ENCODE measurements at places on chromosomes 5 and 9.

- DNase-seq: no peak
These were observed 124.5 kb downstream of the ASTN2 start for GRCh38 chr9:117290306-117290840.

DNA sequence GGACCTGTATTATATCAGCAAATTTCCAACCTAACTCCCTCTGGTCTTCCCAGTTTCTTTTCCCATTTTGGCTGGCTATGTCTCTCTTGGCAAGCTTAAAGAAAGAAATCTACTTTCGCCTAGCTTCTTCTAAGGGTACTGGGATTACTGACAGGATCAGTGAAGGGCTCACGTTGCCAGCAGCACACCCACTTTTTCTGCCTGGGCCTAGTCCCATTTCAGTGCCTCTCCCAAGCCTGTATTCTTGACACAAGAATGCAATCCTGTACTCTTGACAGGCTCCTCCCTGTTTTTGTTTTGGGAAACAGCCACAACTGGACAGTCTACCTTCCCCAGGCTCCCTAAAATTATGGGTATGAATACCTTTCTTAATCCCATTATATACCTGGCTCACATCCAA lies 170.5 kb downstream of the EPB41L4A start:
- no peak for DNase-seq

- no peak for DNase-seq
These were observed 87.1 kb upstream of the COL5A1 start for GRCh38 chr9:134554373-134555093.

- no peak for DNase-seq
These were observed 132.1 kb downstream of the AP3B1 start for GRCh38 chr5:78162253-78162862.

DNA sequence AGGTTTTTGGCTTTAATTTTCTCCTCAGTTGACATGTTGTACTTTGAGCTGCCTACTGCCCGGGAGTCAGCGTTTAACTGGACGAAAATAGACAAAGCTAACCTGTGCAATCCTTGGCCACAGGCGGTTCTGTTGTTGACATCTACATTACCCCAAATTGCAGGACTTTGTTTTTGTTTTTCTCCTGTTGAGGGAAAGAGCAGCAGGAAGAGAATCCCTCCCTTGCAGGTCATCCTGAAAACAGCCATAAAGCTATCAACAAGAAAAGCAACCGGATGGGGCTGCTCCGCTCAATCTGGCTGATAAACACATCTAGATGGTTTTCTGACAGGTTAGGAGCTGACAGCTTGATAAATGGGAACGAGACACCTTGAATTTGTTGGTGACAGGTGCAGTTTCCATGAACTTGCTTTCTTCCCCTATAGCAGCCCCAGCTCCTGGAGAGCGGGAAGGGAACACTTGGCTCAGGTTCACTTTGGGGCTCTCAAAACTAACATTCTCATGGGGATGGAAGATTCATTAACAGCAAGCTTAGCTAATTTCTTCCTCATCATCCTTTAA lies 331.5 kb downstream of the SLIT3 start:
- no peak for DNase-seq

DNA sequence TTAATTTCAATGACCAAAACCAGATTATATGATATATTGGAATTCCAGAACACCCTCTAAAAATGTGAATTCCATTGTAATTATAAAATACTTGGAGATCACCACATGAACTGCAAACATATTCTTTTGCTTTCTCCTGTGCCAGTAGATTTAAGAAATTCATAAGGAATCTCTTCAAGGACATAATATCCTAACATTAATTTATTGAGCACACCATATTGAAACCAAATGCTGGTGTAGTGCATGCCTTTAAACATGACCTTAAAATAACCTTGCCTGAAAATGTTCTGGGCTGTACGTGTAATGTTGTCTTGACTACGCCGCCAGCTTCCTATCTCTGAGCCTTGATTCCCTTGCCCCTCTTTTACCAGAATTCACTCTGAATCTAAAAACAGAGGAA lies 205.0 kb upstream of the ACTBL2 start:
- no peak for DNase-seq

- DNase-seq: peak; percentile 97
These were observed 34.2 kb downstream of the MTAP start for GRCh38 chr9:21836437-21837161.

DNA sequence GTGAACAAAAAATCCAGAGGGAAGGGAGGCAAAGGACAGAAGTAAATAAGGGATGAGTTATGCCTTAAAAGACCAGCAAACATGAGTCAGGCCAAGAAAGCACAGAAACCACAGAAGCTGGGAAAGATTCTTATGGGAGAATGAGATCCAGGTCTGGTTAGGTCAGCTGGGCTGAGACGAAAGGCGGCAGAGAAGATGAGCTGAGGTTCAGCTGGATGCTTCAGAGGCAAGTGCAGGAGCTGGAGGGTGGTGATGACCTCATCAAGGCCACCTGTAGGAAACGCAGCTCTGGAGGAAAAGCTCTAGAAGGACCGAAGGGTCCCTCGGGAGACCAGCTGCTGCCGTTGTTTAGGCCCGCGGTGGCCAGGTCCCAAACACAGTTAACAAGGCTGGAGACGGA lies 152.0 kb downstream of the MYO10 start:
- DNase-seq: no peak

DNA sequence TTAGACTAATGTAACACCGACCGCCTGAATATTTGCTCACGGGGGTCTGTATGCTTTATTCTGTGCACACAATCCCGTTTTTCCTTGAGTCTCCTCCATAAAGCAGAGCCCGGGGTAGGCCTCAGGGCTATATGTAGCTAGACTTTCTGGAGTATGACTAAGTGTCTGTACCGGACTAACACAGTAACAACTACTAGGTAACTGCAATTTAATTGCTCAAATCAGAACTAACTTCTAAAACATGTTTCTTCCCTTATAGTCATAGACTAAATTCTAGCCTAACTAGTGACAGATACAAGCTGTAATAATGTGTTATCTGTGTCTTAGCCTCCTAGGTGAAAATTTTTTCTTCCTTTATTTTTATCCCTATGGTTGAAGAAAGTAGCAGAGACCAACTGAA lies 2.1 kb downstream of the REEP5 start:
- DNase-seq: no peak

- DNase-seq: no peak
These were observed 334.0 kb downstream of the ARRDC3 start for GRCh38 chr5:91049112-91049511.

DNA sequence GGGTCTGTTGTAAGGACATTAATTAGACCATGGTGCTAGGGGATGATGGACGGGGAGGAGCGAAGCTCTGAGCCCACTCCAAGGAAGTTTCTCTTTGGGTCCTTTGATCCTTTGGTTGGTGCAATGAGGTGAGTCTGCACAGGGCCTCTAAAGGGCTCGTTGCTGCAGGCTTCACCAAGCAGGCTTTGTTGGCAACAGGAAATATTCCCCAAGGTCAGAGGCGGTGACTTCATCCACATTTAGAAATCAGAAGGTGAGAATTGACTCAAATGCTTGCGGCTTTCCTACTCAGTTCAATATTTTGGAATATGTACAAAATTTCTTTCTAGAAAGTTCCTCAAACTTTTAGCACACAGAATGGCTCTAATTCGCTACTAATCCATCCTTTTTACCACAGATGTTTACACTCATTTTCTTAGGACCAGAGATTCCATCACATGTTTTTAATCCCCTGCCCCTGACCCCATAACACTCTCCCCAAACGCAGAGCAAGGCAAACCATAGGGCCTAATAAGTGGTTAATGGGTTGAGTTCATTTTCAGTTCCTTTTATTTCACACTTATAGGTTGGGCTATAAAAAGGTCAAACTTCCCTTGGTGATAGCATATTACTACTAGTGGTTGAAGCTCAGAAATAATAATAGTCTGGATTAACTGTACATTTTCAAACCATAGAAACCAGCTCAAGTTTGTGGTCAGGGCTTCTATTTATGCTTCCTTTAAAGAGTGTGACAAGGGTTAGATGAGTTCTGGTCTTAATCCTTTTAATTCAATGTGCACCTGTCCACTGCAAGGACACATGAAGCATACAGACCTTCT lies 37.3 kb upstream of the TMEM252 start:
- DNase-seq: no peak

DNA sequence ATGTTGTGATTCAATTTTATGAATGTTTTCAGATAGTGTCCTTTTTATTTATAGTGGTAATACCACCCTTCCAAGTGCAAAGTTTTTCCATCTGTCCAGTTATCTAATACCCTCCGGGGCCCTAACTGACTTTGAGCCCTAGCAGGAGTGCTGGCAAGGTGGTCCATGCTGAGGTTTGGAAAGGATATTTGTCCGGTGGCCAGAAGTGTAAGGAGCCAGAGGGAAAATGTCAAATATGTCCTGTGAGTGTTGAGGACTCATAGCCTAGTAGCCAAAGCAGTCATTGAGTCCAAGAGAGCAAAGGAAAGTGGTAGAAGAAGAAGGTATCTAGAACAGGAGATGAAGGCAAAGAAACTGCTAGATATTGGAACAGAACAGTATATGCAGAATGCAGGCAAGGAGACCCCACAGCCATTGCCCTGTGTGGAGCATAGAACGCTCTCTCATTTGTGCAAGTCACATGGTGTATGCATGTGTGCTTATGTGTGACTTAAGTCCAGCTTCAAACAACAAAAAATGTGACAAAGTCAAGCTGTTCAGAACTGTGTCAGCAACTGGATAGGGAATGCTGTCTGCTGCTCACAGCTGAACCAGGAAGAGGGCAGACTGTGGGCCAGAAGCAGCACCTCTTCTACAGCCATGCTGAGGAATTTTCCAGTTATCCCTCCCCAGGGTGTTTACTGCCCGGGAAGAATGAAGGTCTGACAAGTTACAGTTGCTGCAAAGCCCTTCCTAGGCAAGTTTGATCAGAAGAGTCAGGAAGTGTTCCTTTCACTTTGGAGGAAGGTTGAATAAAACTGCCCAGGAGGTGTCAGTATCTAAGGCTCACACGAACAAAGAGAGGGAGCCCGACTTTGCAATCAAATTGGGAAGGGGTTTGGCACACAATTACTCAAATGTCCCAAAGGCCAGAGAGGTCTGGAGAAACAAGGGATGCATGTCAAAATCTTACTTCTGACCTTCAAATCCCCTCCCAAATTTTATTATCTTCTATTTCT lies 463.3 kb upstream of the DMAC1 start:
- DNase-seq: no peak

DNA sequence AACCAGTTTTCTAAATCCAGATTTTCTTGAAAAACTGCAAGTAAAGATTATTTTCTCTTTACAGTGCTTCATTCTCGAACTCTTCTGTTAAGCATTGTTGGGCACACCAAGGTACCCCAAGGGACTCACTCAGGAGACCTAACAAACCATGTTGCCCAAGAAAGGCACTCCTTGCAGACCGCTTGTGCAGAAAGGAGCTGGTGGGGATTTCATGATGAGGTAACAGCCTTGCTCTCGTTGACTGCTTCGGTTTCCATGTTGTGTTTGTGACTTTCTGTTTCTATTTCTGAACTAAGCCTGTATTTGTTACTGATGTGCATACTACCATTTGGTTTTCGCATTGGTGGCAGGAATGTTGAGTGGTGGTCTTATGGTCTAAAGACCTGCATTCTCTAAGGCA lies 266.6 kb upstream of the DAP start:
- DNase-seq: no peak

DNA sequence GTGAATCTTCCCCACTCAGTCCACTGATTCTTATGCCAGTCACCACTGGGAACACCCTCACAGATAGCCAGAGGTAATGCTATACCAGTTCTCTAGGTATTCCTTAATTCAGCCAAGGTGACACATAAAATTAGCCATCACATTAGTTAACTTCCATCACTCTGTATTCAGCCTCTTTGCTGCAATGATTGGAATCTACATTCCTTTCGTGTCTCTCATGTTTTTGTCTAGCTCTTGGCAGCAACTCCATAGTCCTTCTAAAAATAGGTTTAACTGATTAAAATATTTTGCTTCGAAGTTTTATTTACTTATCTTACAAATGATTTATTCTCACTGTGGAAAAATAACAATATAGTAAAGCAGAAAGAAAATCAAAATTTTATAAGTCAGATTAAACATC lies 19.6 kb upstream of the RNF20 start:
- DNase-seq: peak; percentile 34

DNA sequence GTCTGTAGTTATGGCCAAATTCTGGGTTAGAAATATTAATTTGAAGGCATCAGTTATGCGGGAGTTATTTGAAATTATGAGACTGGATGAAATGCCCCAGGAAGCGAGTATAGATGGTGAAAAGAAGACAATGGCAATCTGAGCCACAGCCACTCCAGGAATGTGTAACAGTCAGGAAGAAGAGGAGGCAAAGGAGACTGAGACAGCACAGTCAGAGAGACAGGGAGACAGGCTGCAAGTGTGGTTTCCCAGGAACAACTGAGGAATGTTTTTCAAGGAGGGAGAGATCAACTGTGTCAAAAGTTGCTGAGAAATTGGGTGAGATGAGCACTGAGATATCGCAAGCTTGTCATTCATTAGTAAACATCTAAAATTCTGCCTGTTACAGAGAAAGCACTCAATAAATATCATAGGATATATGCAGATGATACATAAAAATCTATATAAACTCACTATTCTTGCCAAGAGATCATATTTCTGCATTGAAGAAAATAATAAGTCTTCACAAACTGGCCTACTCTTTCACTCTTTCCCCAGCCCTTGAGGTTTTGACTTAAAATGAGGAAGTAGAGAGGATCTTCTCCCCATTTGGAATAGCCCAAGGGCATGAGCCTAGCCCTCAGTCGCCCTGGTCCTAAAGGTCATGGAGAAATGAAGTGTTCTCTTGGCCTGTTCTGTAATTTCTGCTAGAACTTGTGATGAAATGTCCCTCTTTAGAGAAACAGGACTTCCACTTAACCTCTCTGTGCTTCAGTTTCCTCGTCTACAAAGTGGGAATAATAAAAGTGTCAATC lies 48.5 kb upstream of the RLN1 start:
- DNase-seq: no peak

DNA sequence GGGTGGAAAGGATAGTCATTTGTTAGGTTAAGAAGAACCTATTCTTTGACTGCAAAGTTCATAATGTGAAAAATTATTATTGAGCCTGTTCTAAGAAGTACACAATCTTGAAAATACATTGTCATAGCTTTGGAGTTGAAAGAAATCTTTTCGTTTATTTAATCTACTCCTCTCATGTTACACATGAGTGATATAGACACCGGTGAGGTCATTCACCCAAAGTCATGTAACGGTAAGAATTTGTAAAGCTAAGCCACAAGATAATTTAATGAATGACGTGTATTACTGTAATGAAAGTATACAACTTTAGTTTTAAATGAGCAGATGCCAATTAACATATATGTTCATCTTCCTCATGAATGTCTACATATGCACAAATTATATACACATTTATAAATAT lies 284.1 kb upstream of the PDE4D start:
- no peak for DNase-seq

GRCh38 chr5:103904651-103905050 lies 342.1 kb upstream of the NUDT12 start:
- DNase-seq: no peak
